Lower leg skin (tissue), 4 donors: ENCODE measurements at places on chromosomes 5 and 9.
A peak's percentile ranks its signal among the peaks of the same experiment; 100 is the strongest.

DNA sequence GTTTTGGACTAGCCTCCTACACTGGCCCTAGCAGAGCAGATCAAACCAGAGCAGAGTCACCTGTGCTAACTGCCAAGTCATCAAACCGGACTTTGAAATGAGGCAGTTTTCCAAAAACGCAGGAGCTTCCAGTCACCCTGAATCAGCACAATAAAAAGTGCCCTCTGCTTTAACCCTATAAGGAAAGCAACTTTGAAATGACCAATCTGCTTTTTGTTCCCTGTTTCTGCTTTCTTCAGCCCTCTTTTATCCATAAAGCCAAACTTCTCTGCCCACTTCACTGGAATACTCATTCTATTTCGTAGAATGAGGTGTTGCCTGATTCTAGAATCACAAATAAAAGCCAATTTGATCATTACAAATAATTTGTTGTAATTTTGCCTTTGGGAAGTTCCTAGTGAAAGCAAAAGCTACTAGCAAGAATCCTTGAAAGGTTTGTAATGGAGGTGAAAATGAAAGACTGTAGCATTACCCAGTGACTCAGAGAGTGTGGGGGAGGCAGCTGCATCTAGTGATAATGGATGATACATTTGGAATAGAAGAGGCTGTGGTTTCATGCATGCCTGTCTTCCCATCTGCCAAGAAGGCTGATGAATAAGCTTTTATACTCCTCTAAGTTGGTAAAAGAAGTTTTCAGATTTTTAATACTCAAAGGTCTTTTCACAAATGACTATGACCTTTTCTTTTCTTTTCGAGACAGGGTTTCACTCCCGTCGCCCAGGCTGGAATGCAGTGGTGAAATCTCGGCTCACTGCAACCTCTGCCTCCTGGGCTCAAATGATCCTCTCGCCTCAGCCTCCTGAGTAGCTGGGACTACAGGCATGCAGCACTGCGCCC lies 14.9 kb downstream of the SPAAR start:
- DNase-seq, result no peak

GRCh38 chr5:129658801-129659200 lies 89.1 kb upstream of the MINAR2 start:
- no peak for DNase-seq

GRCh38 chr9:138022121-138022741 lies 144.6 kb downstream of the CACNA1B start:
- DNase-seq, result peak; percentile 70

GRCh38 chr5:154826-155225 lies 36.5 kb upstream of the LRRC14B start:
- no peak for DNase-seq

DNA sequence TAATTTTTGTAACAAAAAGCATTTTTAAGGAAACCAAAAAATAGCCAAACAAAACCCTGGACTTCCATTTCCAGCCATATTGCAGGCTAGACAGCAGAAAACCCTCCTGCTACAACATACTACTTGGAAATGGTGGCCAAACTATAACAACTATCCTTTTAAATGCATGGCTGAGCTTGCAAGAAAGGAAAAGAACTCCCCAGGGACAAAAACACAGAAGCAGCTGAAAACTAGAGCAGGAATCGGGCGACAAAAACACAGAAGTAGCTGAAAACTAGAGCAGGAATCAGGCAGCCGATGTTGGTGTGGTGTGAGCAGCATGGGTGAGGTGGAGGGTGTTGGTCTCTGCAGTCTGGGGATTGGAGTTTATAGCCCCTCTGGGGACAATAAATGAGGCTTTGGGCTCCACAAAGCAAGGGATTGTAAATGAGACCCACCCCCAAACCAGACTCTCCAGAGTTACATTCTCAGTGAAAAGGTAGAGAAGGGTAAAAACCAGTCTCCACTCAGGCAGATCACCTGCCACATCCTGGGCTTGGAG lies 95.2 kb downstream of the C9orf50 start:
- no peak for DNase-seq

GRCh38 chr9:91416096-91416712 lies 7.4 kb downstream of the NFIL3 start:
- DNase-seq, result no peak

GRCh38 chr9:13467157-13467556 lies 187.7 kb upstream of the MPDZ start:
- DNase-seq, result no peak

DNA sequence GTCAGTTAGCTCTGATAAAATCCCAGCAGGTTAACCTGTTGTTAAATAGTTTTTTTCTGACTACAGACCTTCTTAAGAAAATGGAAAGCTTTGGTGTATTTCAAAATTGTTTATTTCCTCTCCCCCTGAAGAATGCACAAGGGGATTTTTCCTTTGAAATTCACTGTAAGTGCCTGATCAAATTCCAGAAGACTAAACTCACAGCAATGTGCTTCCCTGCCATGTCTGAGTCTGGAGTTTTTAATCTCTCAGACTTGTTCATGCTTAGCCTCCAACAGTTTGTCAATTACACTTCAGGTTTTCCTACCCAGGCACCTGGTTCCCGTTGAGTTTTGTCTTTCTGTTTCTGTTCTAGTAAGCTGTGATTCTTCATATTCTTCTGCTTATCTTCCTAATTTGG lies 961.6 kb upstream of the CDH18 start:
- DNase-seq, result no peak

DNA sequence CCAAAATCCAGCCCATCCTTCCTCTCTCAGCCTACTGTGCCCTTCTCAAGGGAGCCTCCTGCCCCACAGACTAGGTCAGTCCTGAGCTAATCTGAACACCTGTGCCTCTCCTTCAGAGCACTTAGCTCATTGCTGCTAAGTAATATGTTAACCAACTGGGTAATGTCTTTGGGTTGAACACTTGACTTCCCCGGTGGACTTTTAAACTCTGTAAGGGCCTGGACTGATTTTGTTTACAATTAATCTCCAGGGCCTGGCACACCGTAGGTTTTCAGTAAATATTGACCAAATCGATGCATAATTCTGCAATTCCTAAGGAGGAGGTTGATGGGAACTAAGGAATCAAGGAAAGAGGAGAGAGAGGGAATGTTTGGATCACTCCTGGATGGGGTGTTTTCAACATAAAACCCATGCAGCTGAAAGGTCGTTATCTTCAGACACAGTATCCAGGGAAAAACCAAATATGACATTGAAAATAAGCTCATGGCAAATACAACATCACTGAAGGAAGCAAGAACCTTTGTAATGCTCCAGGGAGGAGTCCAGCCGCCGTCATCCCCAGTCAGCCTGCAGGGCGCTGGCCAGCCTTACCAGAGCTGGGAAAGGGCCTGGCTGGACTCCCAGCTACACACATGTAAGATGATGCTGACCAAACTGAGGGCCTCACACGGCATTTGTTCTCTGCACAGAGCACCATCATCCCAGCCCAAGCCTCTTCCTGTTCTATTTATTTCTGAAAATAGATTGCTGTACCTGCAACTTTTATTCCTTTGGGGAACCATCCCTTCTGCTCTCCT lies 166.3 kb downstream of the C5orf15 start:
- no peak for DNase-seq

DNA sequence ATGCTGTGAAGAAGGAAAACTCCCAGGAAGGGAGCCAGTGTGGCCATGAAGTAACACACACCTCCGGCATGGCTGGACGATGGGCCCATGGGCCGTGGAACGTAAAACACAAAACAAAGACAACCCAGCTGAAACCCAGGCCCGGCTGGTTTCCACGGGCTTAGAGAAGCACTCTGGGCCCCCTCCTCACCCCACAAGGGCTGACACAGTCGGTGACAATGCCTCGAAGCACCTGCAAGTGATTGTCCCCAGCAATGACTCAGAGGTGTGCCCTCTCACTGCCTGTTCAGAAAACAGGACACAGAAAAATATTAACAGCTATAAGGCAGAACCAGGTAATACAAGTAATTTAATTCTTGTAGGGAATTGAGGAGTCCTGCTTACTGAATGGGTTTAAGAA lies 135.3 kb downstream of the ROR2 start:
- DNase-seq, result no peak

DNA sequence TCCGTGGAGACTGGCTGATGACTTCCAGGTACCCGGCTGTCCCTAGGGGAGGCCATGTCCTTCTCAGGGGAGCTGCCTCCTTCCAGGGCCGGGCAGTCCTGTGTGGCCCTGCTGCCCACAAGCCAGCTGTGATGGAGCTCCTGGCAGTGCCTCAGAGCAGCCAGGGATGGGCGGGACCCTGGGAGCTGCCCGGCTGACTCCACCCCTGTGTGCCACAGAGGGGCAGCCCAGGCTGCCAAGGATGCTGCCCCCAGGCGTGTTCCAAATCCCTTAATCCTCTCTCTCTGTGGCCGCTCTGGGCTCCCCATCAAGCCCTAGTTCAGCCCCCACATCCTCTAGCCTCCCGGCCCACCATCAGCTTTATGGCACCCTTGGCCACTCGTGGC lies 7.0 kb upstream of the SCGB3A1 start:
- no peak for DNase-seq

DNA sequence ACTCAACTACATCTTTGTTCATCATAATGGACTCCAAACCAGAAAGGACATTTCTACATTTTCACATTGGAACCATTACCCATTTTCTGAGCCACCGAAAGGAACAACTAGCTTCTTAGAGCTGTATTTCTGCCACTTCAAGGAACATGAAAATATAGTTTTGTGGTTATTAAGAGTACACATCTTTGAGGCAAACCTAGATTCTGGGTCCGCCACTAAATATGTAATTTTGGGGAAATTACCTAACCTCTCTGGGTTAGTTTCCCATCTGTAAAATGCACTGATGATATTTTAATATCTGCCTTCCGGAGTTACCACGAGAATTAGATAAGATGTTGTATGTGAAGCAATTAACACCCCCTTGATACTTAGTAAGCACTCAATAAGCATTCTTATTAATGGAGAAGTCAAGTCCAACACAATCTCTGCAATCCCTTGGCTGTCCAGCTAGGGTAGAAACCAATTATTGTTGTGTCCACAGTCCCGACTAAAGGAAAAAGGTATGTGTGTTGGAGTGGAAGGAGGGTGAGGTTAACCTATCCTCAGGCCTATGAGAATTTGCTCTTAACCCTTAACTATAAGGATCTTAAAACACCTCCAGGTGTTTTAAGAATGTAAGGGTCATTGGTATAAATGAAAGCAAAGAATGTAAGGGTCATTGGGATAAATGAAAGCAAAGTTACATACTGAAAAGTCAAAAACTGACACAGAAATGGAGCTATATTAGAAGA lies 94.0 kb upstream of the PTGER4 start:
- no peak for DNase-seq

DNA sequence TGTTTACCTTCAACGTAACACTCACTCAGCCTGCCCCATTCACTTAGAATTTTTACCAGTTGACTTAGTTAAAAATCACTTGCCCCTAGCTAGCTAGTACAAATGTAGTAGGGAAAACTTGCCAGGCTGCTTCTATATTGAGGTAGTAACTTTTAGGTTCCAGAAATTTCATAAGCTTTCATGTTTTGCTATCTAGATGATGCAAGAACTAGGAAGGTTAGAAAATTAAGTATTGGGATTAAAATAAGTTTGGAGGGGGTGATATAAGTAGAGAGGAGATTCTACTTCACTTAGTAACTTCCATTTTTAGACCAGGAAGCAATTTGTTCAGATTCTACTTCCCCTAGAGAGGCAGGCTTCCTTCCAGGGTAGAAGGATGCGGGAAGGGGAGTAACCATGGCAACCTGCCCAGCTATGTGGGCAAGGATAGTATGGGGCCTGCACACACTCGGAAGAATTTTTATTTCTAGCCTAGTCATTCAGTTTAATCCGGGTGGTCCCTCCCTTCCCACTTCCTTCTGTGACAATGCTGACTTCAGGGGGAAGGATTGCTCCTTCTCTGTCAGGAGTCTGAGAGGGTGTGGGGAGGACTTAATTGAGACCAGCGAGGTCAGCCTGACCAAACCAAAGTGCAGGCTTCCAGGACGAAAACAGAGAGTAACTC lies 4.2 kb downstream of the DAB2 start:
- DNase-seq, result peak; percentile 95

DNA sequence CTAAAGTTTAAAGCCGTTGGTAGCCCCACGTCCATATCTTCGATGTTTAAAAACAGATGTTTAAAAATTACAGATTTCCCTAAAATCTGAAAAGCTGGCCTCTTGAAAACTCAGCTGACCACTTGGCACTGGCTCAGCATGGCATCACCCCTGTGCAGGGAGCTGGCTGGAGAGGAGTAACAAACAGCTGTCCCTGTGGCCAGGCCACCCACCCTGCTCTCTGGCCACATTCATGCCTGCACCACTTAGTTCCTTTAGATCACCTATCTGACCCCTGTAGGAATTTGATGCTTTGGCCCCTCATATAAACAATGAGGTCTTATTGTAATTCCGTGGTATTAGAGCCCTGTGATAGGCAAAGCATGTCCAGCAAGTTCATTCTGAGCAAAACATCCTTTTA lies 107.5 kb downstream of the FRMD3 start:
- peak; percentile 21 for DNase-seq

GRCh38 chr5:59125011-59125961 lies 542.4 kb downstream of the RAB3C start:
- DNase-seq, result no peak

DNA sequence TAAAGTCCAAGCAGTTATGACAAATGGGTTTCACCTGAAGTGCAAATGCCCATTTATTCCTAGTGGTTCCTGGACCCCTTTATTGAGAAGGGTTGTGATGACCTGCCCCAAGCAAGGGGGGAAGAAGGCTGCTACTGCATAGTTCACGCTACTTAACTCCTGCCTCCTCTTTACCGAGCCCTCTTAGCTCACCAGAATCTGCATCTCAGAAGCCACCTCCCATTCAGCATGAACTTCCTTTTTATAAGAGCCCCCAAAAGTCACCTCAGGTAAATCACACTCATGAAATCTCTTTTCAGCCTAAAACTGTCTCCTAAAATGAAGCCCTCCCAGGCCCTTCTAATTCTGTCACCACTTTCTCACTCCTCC lies 26.6 kb upstream of the C9orf72 start:
- no peak for DNase-seq

GRCh38 chr5:102858221-102858620 lies 103.1 kb downstream of the PAM start:
- DNase-seq, result no peak

- no peak for DNase-seq
Observed at GRCh38 chr5:158531860-158532259, 567.9 kb downstream of the EBF1 start.
